ENCODE measurements at places on chromosomes 5 and 9.

GRCh38 chr9:114836769-114837168, 30.9 kb upstream of the TNFSF15 start:
- DNase-seq: no peak

DNA sequence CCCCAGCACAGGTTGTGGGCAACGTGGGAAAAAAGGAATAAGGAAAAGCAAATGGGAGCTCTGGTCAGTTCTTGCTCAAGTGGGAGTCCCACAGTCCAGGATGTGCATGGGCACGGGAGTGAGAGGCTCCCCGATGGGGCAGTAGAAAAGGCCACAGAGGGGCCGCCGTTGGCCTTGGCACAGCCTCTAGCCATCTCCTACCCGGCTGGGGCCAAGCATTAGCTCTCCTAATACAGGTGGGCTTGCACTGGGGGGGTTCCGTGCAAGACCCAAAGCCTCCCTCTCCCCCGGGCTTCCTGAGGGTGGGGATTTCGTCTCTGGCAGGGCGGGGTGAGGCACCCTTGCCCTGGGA, 212.2 kb upstream of the MVB12B start:
- DNase-seq: no peak

DNA sequence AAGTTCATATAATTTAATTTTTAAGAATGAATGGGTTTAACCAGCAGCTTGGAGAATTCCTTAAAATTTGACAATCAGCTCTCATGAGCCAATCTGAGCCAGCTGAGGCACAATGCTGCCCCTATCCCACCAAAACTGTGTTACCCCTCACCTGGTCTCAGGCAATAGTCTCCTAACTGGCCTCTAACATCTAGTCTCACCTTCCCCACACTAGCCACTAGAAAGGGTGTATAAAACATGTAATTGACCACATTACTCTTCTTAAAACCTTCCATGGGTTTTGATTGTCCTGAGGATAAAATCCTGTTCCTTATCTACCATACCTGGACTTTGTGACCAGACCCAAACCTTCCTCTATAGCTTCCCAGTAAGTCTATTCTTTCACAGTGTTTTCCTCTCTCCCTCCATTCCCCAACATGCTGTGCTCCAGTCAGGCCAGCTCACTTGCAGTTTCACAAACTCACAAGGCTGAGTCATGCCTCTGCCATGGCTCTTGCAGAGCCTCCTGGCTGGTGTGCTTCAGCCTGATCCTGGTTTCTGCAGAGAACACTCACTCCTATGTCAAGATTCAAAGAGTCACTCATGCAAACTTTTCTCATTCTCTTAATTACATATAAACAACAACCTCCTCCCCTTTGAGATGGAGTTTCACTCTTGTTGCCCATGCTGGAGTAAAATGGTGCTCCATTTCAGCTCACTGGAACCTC, 16.0 kb upstream of the ZCCHC7 start:
- no peak for DNase-seq

- DNase-seq: no peak
Observed at GRCh38 chr5:97666783-97667182, 483.7 kb upstream of the RIOK2 start.

- no peak for DNase-seq
Observed at GRCh38 chr5:146788898-146789297, 89.7 kb downstream of the PPP2R2B start.

DNA sequence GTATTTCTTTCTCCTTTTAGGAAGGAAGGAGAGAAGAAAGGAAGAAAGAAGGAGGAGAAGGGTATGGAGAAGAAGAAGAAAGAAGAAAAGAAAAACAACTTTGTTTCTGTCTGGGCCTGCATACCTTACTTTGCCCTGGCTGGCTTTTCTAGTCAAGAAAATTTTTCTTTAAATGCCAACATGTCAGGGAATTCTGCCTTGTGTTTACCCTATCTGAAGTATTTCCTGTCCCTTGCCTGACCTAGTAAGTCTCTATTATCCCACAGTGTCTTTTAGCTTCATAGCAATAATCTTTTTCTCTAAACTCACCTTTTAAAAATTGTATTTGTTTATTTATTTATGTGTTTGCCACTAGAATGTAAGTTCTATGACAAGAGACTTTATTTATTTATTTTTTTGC, 1864.1 kb downstream of the EFNA5 start:
- DNase-seq: no peak

DNA sequence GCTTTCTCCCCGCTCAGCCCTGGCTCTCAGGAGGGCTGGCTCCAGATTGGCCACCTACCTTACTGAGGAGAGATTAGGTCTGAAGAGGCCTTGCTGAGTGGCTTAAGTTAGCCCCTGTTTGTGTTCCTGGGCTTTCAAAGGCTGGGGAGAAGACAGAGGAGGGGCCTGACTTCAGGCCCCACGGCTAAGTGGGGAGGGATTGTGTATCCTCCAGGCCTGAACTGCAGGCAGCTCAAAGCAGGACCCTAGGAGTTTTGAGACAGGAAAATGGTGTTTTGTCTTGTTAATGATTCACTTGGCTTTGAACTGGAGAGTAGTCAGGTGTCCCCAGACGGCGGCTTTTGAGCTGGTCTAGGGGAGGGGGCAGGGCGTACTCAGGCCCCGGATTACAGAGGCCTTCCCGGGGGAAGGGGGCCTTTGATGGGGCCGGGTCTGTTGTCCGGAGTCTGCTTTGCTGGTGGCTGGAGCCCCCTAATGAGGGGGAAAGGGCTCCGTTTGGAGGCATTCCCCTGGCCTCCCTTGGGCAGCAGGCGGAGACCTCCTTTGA, 162.0 kb upstream of the SMIM23 start:
- DNase-seq: no peak

DNA sequence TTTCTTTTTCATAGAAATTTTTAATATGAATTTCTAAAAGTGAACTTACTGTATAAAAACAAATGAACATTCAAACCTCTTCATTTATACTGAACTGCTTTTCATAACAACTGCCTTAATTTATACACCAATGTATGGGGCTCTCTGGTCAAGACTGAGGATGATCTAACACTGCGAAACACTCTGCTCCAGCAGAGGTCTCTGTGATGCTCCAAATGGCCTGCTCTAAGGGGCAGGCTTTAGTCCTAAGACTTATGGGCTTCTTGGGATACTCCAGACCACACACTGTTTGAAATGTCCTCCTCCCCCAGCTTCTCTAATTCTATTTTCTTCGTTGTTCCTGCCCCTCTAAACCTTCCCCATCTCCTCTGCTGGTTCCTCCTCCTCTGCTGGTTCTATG, 58.5 kb downstream of the LIFR start:
- peak; percentile 25 for DNase-seq

DNA sequence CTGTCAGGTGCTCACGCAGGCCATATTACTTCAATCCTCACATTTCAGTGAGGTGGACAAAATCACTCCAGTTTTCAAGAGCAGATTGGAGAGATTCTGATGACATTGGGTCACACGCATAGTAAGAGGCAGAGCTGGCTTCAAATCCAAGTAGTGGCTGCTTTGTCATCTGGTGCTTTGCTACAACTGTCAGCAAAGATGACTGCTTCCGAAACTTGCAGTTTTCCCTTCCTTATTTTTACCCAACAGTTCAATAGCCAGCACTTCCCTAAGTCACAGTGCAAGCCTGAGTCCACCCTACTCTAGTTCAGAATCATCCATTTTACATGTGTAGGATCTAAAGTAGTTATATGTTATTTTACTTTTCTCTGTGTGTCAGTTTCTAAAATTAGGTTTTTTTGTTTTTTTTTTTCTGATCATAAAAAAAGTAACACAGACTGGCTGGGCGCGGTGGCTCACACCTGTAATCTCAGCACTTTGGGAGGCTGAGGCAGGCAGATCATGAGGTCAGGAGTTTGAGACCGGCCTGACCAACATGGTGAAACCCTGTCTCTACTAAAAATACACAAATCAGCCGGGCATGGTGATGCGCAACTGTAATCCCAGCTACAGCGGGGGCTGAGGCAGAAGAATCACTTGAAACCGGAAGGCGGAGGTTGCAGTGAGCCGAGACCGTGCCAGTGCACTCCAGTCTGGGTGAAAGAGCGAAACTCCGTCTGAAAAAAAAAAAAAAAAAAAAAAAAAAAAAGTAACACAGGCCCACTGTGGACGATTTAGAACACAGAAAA, 49.6 kb downstream of the ANKDD1B start:
- DNase-seq: no peak

DNA sequence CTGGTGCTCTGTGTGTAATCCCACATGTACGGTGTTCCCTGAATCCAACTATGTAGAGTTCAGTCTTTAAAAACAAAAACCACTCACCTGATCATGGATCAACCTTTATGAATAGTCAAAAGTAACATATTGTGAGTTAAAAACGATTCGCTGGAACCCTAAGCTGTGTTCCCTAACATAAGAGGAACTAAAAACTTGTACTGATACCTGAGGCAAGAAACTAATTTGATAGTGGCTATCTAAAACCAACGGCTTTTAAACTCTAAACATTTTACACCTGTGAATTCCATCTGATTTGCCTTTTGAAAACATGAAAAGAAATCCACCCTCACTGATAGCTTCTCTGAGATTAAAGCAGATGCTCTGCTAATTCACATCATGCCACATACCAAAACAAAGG, 101.5 kb downstream of the DEPDC1B start:
- DNase-seq: no peak

Measured in BE2C (cell line).